ENCODE measurements at places on chromosomes 13 and 19. TPM values are rescaled to one million over a fixed set of nuclear protein-coding genes. Genes with fewer than 3 reads are reported as not detected.

DNA sequence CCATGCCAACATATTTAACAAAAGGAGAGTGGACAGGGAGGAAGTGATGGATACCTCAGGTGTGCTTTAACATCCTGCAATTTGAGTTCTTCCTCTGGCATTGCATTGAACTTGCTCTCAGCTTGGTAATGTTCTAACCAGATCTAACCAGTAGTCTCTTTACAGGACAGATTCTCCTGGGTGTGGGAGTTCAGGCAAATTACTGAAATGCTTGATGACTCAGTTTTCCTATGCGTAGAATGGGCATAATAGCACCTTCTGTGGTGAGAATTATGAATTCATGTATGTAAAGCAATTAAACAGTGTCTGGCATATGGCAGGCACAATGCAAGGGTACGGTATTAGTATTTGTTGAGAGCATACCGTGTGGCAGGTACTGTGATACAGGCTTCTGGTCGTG, 3.6 kb downstream of the AKAP11 start:
- DNase-seq = no peak

FUT1 gene
- polyA plus RNA-seq = 3.0 TPM

DNA sequence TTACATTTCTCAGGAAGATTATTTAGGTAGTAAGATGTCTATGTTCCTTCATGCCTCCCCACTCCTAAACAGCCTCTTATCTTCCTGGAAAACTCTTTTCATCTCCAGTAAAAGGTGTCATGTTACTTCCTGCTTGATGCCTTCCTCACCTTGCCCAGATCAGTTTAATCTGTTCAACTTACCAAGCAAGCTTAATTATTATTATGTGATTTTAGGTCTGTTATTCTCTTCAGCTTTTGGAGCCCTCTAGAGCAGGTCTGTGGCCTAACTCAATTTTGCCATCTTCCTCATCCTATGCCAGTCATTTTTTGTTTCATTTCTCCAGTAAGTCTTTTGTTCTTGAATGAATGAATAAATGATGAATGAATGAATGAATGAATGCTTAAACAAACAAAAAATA, 528.4 kb downstream of the DCT start:
- no peak for DNase-seq

DNA sequence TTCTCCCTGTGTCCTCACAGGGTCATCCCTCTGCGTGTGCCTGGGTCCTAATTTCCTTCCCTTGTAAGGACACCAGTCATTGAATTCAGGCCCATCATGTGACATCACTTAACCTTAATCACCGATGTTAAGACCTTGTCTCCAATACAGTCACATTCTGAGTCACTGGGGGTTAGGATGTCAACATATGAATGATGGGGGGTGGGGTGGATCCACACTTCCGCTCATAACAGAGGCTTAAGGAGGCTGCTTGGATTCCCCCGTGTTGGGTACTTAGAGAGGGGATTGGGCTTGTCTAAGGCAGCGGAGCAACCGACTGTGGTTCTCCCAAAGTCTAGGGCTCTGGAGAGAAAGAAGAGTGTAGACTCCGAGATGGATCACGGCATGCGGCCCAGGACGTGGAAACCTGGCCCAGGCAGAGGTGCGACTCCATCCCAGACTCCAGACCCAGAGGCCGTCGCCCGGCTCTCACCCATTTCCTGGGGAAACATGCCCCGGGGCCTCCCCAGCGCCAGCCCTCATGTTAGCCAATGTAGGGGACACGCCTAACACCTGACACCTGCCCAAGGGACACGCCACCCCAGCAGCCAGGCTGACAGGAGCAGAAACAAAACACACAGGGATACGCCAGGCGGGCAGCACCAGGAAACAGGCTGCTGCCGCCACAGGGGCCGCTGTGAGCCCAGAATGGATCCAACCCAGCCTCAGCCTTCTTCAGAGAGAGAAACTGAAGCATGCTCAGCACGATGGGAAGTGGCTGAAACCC, 17.1 kb upstream of the IGLON5 start:
- no peak for DNase-seq

- DNase-seq = no peak
Observed at GRCh38 chr13:39789451-39789850, 134.0 kb downstream of the COG6 start.

SIRT6 gene
- polyA plus RNA-seq = 15.8 TPM

LYPD3 gene
- 0.97 TPM for polyA plus RNA-seq

Measured in right cardiac atrium (tissue), 5 donors.